ENCODE measurements at places on chromosomes 6 and 20. TPM values are rescaled to one million over a fixed set of nuclear protein-coding genes. Genes with fewer than 3 reads are reported as not detected.

GRCh38 chr20:33304046-33304445 lies 21.0 kb downstream of the BPIFB1 start:
- DNase-seq = no peak

Gene FOXS1
- total RNA-seq = not detected

Gene TEAD3
- total RNA-seq = 22.3 TPM

DNA sequence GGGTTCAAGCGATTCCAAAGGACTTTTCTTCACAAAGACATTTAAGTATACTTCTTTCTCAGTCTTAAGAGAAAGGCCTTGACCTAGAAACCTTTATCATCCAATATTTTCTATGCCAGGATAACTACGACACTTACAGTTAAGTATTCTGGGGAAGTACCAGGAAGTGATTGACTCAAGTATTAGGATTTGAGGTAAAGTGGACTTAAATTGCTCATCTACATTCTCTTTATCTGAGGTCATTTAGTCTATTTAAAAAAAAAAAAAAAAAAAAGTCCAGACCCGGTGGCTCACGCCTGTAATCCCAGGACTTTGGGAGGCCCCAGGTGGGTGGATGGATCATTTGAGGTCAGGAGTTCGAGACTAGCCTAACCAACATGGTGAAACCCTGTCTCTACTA lies 114.7 kb downstream of the ZFAND3 start:
- no peak for DNase-seq

Gene EXOC2
- total RNA-seq = 16.5 TPM

- DNase-seq = no peak
Measured at GRCh38 chr6:90534337-90535025, 52.4 kb downstream of the MAP3K7 start.

DNA sequence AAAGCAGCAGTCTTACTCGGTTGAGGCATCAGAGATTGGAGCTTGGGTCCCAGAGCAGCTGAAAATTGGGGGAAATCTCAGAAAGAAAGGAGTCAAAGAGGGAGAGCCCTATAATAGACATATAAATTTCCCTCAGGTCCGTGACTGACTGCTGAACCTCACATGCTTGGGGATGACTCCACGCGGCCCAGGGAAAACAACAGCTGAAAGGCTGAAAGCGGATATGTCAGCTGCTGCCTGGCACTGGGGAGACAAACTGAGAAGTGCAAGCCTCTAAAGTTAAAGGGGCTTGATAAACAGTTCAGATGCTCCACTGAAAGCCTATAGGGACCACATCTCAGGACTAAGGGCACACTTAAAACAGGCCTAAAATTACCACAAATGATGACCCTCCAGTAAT lies 255.9 kb upstream of the RIN2 start:
- no peak for DNase-seq

DNA sequence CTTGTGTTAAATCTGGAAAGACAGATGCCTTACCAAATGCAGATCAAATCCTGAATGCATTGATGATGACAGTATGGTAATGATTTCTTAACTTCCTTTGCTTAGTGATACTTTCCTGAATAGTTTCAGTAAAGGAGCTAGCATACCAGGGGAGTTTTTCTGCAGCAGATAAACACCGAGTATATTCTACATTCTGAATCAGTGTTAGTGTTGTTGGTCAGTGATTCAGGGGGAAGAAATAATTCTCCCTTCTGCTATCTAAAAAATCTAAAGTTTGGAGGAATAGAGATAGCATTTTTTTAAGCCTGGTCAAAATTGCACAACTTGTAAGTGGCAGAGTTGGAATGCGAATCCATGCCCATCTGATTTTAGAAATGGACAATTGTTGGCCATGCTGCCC lies 512.2 kb upstream of the MARCKS start:
- DNase-seq = no peak

DNA sequence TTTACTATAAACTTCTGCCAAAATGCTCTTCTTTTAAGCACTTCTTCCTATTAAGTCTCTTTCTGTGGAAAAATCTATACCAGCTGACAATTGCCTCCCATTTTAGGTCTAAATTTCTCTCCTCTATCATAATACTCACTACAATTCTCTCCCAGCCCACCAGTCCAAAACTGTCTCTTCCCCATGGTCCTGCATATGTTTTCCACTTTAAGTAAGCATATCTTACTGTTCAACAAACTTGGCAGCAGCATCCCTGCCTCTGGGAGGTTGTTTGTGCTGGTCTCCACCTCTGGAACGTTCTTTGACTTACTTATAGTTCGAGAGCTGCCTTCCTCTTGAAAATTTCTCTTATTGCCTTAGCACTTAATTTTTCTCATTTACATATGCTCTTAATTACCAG lies 180.5 kb downstream of the COL12A1 start:
- no peak for DNase-seq

GRCh38 chr20:40481337-40481736 lies 207.7 kb downstream of the MAFB start:
- no peak for DNase-seq

Gene FAM83B
- not detected for total RNA-seq

DNA sequence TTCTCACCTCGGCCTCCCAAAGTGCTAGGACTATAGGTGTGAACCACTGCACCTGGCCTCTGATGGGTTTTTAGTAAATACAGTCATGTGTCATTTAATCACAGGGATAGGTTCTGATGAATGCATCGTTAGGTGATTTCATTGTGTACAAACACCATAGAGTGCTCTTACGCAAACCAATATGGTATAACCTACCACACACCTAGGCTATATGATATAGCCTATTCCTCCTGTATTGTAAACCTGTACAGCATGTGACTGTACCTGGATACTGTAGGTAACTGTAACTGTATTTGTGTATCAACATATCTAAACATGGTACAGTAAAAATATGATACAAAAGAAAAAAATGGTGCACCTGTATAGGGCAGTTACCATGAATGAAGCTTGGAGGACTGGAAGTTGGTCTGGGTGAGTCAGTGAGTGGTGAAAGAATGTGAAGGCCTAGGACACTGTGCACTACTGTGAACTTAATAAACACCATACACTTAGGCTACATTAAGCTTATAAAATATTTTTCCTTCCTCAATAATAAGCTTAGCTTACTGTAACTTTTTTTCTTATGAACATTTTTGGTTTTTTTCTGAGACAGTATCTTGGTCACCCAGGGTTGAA lies 10.0 kb downstream of the BICRAL start:
- DNase-seq = no peak

- no peak for DNase-seq
Measured at GRCh38 chr6:163500105-163500504, 85.6 kb downstream of the QKI start.

GRCh38 chr6:92459606-92460005 lies 959.8 kb downstream of the EPHA7 start:
- DNase-seq = no peak

DNA sequence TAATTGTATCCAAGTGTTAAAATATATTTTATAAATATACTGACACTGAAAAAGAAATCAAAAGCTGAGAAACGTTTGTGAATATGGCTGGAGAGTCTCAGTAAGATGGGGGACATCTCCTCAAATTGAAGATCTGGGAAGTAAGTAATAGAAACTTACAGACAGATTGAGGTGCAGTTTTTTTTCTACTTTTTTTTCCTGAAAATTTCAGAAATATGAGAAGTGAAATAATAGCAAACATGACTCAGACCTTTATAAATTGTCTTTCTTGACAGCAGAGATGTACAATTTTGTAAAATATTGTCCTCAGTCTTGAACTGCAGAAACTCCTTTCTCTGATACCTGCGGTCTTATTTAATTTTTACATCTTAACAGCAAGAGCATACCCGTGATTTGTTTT lies 347.1 kb downstream of the UTRN start:
- DNase-seq = no peak

GRCh38 chr6:4091941-4092340 lies 13.0 kb upstream of the FAM217A start:
- no peak for DNase-seq

DNA sequence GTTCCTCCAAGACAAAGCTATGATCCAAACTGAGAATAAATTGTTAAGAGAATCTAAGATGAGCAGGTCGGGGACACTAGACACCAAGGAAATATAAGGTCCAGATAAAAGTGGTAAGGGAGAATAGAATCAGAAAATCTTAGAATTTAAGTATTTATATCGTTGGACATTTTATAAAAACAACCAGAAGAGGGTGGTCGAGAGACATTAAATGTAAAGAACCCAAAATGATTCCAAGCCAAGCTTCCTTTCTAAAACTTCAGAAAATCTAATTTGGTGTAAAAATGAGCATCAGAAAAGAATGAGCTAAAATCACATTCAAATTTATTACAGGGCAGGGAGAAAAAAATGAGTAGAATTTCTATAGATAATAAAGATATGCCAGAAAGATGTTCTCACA lies 97.8 kb upstream of the OGFRL1 start:
- DNase-seq = no peak

DNA sequence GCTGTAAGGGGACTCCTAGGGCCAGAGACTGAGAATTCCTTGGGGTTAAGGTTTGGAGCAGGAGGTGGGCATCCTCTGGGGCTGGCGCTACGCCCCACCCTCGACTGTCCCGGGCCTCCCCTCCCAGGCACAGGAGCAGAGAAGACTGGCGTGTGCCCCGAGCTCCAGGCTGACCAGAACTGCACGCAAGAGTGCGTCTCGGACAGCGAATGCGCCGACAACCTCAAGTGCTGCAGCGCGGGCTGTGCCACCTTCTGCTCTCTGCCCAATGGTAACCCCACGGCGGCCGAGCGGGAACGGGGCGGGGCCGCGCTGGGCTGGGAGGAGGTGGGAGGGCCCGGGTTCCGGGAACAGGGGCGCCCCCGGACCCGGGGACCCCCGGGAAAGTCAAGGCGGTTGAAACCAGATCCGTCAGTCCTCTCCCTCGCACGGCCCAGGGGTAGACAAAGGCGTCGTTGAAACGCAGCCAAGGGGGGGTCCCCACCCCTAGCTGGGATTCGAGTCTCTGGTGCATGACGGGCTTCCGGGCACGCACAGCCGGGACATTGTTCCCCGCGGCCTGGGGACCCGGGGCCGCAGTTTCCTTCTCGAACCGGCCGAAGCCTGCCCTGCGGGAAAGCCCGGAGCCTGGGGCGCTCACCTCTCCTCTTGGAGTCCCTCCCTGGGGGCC lies 844 bp downstream of the WFDC2 start:
- peak; percentile 93 for DNase-seq

DNA sequence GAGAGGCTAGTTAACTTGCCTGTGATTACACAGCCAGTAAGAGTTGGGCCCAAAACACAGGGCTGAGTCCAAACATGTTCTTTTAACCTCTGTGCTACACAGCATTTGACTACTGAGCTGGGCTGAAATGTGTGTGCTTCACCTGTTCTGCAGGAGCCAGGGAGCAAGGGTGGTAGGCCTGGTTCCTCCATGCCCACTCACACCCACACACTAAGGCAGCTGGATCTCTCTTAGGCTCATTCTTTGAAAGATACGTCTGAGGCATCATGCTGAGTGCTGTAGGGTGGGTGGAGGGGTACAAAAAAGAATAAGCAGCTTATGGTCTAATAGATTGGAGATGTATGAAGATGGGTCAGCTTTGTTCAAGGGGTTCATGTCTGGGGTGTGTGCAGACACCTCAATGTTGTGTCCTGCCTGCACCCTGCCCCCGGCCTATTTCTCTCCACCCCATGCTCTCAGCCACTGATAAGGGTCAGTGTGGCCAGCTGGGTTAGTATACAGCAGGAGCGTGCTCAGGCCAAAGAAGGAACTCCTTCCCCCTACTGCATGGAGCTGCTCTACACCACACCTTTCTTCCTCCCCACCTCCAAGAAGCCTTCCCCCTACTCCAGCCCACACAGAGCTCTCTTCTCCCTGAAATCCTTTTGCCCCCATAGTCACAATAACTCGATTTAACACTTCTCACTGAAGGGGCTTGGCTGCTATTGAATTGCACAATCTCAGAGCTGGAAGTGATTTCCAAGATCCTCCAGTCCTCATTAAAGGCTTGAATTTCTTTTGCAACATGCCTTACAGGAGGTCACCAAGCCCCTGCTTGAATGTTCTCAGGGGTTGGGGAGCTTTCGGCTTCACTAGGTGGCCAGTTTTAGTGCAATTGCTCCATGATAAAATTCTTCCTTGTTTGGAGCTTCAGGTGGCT lies 3.4 kb downstream of the PPP2R5D start:
- DNase-seq = no peak

Gene HLA-DPB1
- total RNA-seq = 510 TPM

DNA sequence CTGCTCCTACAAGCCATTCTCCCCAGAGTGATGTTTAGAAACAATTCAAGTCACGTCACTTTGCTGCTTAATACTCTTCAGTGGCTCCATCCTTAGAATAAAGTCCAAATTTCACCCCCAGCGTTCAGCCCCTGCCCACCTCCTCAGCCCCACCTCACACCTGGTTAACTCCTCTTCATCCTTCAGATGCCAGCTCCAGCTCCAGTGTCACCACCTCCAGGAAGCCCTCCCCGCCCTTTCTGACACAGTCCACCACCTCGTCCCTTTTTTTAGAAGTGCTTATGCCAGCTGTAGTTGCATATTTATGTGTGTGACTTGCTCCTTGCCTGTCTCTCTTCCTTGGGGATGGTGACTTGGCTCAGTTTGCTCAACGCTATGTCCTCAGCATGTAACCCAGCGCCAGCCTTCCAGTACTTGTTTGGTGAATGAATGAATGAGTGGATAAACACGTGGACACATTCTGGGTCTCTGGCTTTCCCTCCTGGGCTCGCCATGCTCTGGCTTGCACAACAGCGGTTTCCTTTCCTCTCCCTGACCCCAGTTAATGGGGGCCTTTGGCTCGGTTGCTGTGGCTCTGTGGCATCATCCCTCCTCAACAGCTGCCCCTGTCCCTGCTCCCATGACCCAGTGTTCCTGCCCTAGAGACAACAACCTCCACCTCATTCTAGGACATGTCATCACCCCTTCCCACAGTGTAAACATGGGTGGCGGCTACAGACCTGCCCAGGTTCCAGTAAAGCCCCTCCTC lies 3.7 kb upstream of the IP6K3 start:
- DNase-seq = no peak
